ENCODE measurements at places on chromosomes 11 and 22. TPM values are rescaled to one million over a fixed set of nuclear protein-coding genes. Genes with fewer than 3 reads are reported as not detected.

The UBQLNL gene
- 0.18 TPM for total RNA-seq

DNA sequence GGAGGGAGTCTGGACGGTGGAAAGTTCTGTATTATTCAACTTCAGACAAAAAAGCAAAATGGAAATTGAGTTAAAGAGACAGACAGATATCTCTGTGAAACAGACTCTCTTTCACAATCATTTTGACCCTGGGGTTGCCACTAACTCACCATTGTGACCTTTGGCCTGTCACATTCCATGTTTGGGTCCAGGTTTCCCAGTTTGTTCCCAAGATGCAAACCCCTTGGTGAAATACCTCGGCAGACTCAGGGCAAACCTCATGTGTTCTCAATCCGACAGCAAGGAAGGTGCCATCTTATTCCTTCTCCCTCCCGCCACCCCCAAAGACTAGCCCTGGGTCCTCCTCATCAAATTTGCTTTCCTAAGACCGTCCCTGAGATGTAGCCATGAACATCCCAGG is 41.8 kb downstream of the GALNT18 start:
- DNase-seq, result no peak

The TRIM49 gene
- total RNA-seq, result not detected

- no peak for DNase-seq
Observed at GRCh38 chr22:40648386-40648785, 11.9 kb upstream of the MRTFA start.

- DNase-seq, result no peak
Observed at GRCh38 chr11:2940147-2940920, 11.1 kb upstream of the PHLDA2 start.

The SAAL1 gene
- total RNA-seq, result 42.9 TPM

The MIAT gene
- total RNA-seq, result 37.9 TPM

DNA sequence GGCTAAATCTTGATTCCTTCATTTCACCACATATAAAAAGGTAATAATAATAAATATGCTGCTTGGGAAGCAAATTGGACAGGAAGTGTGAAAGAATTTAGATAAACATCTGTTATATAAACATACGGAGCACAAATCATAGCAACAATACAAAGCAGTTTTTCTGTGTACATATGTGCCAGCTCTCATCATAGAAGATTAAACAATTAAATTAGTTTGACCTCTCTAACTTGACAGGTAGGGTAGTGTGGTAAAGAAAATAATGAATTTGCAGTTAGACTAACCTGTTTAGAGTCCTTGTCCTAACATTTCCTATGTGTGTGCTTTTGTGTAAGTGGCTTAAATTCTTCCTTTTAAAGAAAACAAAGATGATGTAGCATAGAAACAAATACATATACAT is 995.7 kb upstream of the TENM4 start:
- no peak for DNase-seq

- DNase-seq, result no peak
Observed at GRCh38 chr11:105825141-105825540, 196.9 kb downstream of the MSANTD4 start.

The CSF2RB gene
- 11.7 TPM for total RNA-seq

- no peak for DNase-seq
Observed at GRCh38 chr22:22410677-22411076, 97.9 kb downstream of the ZNF280B start.

The TSGA10IP gene
- total RNA-seq, result not detected

DNA sequence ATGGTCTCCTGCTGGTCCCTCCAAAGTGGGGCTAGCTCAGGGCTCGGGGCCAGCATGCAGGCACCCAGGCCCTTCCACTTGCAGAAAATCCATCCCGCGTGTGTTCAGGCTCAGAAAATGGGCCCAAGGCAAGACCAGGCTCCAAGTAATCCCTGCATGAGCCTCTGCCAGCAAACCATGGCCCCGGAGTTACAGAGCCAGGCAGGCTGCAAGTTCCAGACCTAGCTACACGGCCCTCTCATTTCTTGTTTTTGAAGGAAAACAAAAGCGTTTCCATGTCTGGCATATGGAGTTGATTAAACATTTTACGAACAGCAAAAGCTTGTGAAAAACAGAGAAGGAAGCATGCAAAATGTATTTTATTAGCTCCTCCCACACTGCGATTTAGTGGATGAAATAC is 29.7 kb downstream of the KIAA0930 start:
- DNase-seq, result no peak
